ENCODE measurements at places on chromosomes 12 and 14.

- no peak for DNase-seq
Measured at GRCh38 chr14:47959740-47960139, 284.3 kb upstream of the MDGA2 start.

- DNase-seq, result no peak
Measured at GRCh38 chr14:77708749-77709148, 846 bp downstream of the SLIRP start.

DNA sequence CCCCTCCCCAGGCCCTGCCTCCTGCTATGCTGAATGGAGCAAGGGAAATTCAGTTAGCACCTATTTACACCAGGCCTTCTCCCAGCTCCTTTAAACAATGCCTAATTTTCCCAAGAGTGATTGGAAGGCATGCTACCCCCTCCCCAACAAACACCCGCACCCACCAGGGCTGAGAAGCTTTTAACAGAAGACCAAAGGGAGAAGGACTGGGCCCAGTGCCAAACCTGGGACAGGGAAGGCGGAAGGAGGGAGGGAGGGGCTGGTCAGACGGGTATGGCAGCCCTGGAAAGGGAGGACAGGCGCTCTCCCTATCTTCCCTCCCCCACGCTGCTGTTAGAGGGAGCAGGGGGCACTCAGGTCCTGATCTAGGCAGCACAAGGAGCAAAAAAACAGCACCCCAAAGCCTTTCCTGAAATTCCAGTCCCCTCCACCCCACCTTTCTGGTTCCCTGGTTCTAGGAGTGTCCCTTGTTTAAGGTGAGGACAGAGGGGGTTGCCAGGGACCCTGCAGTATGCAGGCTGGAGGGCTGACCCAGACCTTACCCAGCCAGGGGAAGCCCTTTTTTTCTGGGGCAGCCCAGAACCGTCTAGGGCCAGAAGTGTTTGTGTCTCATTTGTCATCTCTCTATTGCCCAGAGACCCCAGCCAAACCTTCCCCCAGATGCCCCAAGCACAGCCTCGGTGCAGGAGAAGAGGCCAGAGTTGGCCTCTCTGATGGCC, 2.4 kb upstream of the KRT8 start:
- no peak for DNase-seq

- no peak for DNase-seq
Measured at GRCh38 chr12:29644536-29645162, 139.1 kb downstream of the TMTC1 start.

DNA sequence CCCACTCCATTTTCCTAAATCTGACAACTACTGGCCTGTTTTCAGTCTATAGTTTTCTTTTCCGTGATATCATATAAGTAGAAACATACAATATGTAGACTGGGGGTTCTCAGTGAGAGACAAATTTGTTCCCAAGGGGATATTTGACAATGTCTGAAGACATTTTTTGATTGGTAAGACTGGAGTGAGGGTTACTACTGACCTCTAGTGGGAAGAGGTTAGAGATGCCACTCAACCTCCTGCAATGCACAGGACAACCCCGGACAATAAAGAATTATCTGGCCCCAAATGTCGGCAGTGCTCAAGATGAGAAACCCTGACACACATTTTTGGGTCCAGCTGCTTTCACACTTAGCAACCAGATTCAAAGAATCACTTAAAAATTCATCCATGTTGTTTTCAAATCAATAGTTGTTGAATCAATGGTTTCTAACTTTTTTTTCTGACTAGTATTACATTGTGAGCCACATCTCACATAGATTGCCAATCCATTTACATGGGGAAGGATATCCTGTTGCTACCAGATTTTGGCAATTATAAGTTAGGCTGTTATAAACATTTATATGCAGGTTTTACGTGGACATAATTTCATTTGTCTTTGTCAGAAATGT, 307.1 kb downstream of the RPL10L start:
- DNase-seq, result peak; percentile 21

GRCh38 chr14:61696753-61697318, 1.5 kb downstream of the HIF1A start:
- DNase-seq, result no peak

GRCh38 chr12:111643427-111643826, 42.3 kb downstream of the BRAP start:
- no peak for DNase-seq

DNA sequence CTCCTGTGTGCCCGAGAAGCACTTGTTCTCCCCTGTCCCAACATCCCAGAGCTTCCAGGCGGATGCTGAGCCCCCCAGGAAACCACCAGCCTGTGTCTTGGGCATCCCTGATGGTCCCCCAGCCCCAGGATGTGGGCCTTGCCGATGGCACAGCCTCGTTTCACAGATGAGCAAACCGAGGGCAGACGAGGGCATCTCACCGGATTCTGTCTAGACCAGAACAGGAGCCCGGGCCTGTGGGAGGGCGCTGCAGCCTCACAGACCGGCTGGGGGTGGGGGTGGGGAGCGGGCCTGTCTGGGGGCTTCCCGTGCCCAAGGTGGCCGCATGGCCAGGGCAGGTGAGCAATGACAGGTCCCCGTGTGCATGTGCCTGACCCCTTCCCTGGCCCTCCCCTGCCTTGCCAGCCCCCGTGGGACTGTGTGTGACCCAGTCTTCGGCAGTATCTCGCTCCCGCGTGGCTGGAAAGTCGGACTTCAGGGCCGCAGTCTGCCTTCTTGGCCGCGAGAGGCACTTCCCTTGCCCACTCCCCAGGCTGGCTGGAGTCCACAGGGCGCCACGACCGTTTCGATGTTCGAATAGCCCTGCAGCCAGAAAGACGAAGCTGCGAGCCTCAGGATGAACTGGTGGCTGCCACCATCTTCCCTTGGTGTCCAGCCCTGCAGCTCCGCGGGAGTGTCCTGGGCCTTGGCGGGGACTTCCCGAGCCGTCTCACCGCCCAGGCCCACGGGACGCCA, 8.9 kb downstream of the RFLNA start:
- DNase-seq, result no peak

- DNase-seq, result no peak
Measured at GRCh38 chr14:75861161-75861621, 120.6 kb downstream of the TGFB3 start.

- DNase-seq, result no peak
Measured at GRCh38 chr14:52263190-52263589, 4.3 kb upstream of the PTGDR start.

DNA sequence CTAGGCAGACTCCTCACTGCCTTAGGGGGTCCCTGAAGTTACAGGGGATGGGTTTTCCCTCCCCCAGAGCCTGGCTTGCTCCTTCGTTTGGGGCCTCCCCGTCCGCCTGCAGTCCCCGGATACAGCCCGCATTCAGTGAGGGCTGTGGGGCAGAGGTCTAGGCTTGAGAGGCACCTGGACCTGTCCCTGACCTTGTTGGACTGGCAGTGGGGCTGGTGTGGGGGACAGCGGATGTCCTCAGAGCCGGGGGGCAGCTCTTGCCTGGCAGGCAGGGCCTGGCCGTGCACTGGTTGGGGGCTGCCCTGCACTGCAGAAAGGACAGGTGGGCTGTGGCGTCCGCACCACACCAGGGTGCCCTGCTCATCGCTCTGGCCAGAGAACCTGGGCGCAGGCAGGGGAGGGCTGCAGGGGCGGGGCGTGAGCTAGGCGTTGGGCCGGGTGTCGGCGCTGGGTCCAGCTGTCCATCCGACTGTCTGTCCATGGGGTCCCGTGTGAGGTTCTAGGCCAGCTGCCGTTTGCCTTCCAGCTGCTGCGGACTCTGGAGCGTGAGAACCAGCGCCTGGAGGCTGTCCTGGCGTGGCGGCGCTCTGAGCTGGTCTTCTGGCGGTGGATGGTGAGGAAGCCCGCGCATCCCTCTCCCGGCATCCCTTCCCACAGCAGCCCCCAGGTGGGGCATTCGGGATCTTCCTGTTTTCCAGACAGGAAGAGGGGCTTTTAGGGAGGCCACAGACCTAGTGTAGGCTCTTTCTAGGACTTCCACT, 6.0 kb downstream of the TEDC1 start:
- DNase-seq, result no peak

DNA sequence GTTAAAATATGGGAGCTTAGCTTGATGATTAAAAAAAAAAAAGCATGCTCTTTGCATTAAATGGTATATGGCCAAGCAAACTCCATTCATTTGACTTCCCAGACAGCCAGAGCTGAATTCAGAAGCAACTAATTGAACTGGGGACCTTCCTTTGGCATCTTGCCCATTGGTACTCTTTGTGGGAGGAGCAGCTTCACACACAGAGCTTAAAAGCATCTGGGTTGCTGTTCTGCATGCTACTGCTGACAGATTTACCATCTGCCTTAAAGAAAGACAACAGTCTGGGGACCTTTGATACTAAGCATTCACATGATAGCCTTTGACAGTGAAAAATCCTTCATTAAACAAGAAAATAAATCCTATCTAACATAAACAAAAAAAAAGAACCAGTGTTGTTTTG, 977.9 kb downstream of the TMTC2 start:
- no peak for DNase-seq
